Mammary epithelial cell (primary cell): ENCODE measurements at places on chromosomes 11 and 22. TPM values are rescaled to one million over a fixed set of nuclear protein-coding genes. Genes with fewer than 3 reads are reported as not detected.

The MIAT gene
- total RNA-seq: 0.50 TPM

The NRXN2 gene
- 2.6 and 4.5 TPM in 2 replicates for total RNA-seq

The GALR3 gene
- total RNA-seq: not detected in 2 replicates

DNA sequence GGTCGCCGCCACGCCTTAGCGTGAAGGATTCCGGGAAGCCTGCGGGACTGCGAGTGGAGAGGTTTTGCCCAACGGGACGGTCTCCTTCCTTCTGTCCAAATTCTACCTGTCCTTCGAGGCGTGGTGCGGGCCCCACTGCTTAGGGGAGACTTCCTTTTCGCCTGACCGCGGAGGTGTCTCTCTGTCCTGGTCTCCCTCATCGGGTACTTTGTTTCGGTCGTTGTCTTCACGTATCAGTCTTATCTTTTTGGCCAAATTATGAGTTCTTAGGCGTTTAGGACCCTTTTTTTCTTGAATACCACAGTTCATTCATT, 388 bp downstream of the HINFP start:
- no peak for DNase-seq

DNA sequence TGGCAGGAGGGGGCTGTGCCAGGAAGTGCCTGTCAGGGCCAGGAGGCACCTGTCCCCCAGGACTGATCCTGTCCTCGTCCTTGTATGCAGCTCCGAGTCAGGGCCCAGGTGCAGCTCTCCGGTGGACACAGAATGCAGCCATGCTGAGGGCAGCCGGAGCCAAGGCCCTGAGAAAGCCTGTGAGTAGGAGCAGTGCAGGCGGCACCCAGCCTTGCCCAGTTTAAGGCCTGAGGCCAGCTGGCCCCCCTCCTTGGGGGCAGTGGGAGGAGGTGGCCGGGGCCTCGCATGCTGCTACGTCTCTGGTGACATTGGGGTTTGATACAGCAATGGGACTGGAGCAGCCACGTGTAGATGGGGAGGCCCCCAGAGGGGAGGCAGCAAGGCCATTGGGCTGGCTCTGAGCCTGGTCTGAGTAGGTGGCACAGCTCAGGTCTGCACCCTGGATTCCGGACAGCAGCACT, 34.9 kb downstream of the SBF1 start:
- DNase-seq: no peak

GRCh38 chr11:7435176-7435575, 50.1 kb upstream of the OLFML1 start:
- DNase-seq: no peak

DNA sequence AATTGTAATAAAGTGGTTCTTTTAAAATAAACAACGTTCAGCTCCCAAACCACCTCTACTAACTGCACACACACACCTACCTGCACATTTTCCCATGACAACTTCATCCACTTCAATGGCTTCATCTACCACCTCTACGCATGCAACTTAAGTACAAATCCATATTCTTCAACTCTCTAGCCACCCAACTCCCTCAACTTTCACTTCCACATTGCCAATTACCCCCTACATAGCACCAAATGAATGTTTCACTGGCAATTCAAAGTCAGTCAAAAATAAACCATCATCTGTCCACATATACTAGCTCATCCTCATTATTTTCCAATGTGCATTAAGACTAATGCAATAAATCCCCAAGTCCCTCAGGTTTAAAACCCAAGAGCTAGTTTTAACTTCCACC, 50.7 kb upstream of the ARHGAP32 start:
- no peak for DNase-seq

- no peak for DNase-seq
Measured at GRCh38 chr11:118156531-118157185, 4.0 kb upstream of the SCN4B start.

DNA sequence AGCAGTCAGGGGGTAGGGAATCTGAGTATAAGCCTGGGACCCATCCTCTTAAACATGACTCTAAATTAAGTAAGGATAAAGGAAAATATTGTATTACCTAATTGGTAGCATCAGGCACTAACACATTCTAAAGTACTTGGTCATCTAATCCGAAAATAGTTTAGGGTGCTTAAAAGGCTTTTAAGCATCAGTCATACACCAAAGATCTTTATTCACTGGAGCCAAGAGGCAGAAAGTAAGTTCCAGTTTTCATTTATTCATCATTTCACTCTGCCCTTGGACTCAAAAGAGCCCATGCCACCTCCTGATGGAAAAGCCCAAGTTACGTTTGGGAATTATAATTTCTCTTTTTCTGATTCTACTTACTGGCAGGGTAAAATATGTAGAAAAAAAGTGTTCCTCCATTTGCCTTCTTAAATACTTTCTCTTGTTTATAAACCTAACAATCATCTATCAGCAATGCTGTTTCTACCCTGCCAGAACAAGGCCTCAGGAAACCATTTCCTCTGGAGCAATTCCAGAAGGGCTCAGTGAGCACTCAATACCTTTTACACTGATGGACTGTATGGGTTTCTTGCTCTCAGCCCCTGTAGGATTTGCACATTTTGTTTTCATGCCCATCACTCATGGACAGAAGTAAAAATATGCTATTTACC, 120.1 kb upstream of the SLC5A12 start:
- DNase-seq: peak; percentile 27

The GGA1 gene
- 59.4 and 60.2 TPM in 2 replicates for total RNA-seq

DNA sequence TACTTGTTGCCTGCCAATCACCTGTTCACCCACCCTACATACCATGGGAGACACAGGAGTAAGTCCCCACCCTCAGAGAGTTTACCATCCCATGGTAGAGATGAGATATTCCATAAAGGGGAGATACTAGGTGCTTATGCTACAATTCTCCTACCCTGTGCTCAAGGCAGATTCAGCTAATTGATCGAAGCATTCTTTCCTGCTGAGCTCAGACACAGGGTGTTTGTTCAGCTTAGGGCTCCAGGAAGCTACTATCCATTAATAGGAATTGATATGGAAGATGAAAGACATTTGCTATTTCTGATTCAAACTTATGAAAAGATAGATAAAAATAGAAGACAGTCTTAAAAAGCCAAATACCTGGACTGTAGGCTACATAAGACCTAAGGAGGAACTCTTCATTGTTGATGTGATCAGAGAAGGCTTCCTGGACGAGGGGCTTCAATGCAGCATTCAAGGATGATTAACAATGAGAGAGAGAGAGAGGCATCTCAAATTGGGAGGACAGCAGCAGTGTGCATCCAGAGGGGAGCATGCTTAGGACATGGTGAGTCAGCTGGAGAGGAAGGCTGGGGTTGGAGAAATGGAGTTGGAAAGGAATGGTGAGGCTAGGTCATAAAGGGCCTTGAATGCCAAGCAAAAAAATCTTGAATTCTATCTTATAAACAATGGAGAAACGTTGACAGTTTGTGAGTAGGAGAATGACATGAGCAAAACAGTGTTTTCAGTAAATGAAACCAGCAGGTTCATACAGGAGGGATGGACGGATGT, 15.0 kb downstream of the SYT13 start:
- no peak for DNase-seq
